ENCODE measurements at places on chromosomes 6 and 20.
A peak's percentile ranks its signal among the peaks of the same experiment; 100 is the strongest.

- peak; percentile 77 for DNase-seq
Measured at GRCh38 chr20:33811776-33812151, 616 bp downstream of the CHMP4B start.

DNA sequence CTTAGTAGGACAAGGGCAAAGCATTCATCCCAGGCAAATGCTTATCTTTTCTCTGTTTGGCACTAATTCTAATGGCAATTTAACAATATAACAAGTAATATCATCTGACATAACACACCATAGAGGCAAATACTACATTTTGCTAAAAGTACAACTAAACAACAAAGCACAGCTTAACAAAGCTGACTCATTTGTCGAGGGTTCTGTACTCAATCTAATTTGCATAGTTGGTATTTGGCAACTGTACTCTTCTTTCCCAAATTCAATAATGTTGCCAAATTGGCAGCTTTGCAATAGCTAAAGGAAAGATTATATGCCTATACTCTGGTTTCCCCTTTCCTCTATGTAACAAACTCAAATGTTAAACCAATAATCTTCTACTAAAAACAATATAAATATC, 461.0 kb downstream of the PKHD1 start:
- no peak for DNase-seq

DNA sequence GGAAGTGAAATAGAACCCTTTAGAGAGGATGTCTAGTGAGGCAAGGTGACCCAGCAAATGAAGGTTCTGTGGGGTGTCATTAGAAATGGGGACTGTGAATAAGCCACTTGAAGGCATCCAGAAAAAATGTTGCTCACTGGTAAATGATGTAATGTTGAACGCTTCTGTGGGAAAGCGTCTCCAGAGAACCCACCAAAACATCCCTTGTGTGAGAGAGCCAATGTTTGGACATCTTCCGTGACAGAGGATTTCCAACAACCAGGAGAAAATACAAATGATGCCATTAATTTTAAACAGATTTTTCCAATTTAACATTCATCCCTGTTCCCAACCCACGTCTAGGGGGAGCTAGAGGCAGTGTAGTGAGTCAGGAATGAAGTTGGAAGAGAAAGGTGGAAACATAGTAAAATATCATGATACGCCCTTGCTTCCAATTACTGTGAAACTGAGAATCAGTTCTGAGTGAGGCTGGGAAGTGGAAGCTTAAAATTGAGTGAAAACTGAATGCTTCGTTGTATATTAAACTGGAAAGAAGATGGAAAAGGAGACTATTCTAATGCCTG, 584.2 kb downstream of the CD109 start:
- no peak for DNase-seq

- no peak for DNase-seq
Measured at GRCh38 chr20:50054626-50055511, 58.1 kb downstream of the UBE2V1 start.

DNA sequence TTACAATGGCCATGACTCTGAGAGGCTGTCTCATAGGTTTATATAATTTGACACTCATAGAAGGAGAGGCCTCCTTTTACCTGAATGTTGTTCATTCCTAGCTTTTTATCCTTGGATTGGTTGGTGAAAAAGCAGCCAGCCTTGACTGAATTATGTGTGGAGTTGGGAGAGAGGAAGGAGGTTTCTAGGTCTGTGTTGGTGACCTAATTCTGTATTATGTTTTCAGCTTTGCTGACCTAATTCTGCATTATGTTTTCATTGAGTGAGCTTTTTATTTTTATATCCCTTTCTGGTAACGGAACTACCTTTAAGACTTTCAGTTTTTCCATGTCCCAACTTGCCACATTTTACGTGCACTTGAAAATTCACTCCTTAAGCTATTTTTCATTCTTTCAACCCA, 59.1 kb upstream of the RNF144B start:
- DNase-seq: no peak

GRCh38 chr20:53839423-53840176, 230.8 kb downstream of the BCAS1 start:
- DNase-seq: no peak

GRCh38 chr6:67219346-67219745, 1415.7 kb upstream of the ADGRB3 start:
- no peak for DNase-seq

GRCh38 chr6:105726902-105727655, 324.2 kb upstream of the PREP start:
- no peak for DNase-seq

DNA sequence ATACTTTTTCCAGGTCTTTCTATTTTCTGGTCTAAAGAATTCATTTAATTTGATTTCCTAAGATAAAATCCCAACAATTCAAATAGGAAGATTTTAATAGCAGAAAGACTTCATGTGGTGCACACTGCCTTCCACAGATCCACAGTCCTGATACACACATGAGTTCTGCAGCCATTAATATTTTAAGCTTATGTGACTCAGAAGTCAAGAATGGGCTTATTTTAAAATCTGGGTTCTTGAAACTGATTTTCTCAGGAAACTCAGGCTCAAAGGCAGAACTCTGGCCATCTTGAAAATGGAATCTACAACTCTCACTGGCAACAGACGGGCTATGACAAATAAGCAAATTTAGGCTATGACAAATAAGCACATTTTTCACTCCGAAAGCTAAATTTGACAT, 88.2 kb downstream of the COL12A1 start:
- no peak for DNase-seq

- DNase-seq: no peak
Measured at GRCh38 chr6:134846865-134847264, 103.0 kb downstream of the ALDH8A1 start.

GRCh38 chr20:13870170-13870748, 85.4 kb downstream of the NDUFAF5 start:
- DNase-seq: no peak

DNA sequence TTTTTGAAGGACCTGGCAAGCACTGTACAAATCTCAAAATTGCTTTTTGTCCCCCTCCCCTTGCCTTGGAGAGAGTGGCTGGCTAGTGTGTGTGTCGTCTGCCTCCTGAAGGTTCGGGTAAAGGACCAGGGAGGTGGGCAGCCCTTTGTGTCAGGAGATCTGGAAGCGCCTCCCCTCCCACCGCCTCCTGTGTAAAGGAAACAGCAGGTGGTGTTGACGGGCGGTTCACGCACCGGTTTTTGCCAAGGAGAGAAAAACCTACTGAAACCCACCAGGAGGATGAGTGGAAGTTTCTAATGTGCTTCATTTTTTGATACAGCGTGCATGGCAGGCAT, 1.2 kb downstream of the ENTPD6 start:
- no peak for DNase-seq

DNA sequence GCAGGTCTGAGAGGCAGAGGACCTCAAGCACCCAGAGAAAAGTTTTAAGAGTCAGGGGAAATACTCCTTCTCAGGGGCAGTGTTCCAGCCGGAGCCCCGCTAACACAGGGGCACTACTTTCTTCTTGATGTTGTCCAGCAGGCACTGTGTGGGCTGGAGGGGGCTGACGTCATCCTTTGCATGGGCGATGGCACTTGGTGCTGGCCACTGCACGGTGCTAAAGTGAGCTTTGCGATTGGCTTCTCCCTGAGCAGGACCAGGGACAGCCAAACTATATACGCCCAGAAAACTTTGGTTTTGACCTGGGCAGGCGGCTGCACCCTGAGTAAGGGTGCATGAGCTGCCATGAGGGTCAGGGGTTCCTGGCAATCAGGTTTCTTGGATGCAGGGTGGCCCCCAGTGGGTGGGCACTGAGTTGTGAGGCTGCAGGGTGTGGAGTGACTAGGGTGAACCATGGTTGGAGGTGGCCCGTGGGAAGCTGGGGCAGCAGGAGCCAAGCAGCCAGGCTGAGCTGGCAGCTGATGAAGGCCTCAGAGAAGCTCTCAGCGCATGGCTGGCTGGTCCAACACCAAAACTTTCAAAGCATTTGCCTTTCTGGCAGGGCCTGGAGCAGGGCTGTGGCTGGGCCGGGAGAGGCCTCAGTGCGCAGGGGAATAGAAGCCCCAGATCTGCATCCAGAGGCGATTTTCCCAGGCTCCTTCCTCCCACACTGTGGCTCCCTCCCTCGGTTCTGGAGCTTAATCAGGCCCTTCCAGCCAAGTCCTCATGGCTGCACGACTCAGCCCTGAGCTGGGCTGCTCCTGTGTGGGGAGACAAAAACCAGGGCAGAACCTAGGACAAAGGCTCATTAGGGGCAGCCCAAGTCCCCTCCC, 18.3 kb downstream of the MRPS18A start:
- DNase-seq: no peak

DNA sequence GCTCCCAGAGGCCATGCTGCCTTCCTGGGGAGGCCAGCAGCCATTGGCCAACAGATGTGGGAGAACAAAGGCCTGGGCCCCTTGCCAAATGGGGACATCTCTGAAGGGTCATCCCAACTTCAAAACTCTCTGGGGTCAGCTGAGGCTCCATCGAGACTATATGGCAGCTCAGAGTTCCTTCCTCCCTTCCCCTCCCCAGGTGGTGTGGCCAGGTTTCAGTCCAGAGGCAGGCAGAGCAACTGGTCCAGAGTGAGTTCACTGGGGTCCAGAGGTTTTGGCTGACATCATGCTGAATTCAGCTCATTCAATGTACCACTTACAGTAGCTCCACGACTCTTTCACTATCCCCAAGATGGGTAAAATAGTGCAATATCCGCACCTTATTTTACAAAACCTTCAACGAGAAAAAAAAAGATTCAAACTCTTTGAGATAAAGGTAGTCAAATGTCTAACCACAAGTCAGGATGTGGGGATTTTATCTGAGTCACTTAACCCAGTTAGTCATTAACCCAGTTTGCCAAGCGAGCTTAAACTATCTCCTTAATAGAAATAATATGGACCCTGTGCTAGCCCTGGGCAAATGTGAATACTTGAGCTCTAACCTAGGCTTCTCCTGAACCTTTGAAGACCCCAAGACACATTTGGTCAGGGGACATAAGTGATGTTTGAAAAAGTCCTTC, 108.4 kb upstream of the PLEKHG1 start:
- DNase-seq: no peak

DNA sequence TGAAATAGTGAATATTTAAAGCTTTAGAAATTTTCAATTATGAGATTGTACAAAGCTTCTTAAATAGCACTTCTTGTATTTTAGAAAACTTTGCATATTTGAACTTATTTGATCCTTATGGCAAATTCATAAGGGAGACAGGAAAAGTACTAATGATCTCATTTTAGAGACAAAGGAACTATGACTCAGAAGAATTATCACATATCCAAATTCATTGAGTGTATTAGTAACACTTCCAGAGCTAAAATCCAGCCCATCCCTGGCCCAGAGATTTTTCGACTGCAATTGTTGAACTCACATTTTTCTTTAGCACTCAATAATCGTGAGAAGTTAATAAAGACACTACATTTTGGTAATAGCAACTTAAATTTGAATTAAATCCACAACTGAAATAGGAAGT, 704.3 kb downstream of the EPM2A start:
- no peak for DNase-seq

- no peak for DNase-seq
Measured at GRCh38 chr20:41482647-41483552, 116.3 kb upstream of the EMILIN3 start.

GRCh38 chr6:163356324-163356723, 58.2 kb upstream of the QKI start:
- DNase-seq: no peak

GRCh38 chr6:150016324-150017185, 8.8 kb downstream of the RAET1L start:
- DNase-seq: peak; percentile 88

All from Karpas-422 (cell line).